ENCODE measurements at places on chromosomes 2 and 18.

DNA sequence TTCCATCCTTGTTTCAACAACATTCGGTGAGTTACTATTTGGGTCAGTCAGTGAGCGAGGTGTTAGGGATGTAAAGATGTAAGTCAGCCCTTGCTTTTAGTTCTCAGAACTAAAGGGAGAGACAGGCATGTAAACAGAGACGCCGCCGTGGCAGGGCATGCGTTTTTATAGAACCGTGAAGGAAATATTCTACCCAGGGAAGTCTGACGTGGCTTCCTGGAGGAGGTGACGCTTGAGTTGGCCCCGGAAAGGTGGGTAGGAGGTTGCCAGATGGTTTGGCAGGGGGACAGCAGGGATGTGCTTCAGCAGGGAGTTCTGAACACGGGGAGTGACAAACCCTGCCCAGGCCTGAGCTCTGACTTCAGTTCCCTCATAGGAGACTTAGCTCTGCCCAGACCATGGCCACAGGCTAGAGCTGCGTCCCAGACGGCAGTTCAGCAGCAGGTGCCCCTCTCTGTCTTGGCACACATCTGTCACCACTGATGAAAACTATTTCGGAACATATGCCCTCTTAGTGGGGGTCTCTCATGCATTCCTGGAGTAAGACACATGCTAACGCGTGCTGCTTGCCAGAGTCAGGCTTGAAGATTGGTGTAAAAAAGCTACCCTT lies 23.4 kb upstream of the RPL31 start:
- DNase-seq: no peak

- DNase-seq: no peak
These were observed 17.0 kb upstream of the NFATC1 start for GRCh38 chr18:79378536-79379250.

DNA sequence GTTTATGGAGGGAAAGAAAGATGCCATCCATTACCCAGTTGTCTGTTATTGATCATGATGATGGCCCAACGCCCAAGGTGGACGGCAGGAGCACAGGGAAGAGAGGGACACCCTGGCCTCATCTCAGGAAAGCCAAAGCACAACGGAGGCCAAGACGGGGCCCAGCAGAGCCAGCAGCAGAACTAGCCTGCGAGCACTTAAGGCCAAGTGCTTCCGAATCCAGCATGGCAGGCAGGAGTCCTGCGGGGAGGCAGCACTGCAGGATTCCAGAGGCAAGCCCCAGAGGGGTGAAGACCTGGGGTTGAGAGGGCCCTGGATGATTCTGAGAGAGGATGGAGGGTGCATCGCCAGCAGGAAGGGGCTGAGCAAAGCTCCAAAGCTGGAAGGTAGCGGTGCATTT lies 28.3 kb upstream of the KLHL29 start:
- DNase-seq: no peak

GRCh38 chr2:101814752-101815151 lies 117.2 kb downstream of the MAP4K4 start:
- DNase-seq: no peak

GRCh38 chr2:238908960-238909951 lies 61.4 kb downstream of the TWIST2 start:
- DNase-seq: no peak

Measured in KG1 (cell line).